ENCODE measurements at places on chromosomes 3 and 15. TPM values are rescaled to one million over a fixed set of nuclear protein-coding genes. Genes with fewer than 3 reads are reported as not detected.

LMOD3 gene
- not detected for total RNA-seq

CNTN4 gene
- not detected for total RNA-seq

TIMP4 gene
- total RNA-seq = not detected

ROPN1 gene
- not detected for total RNA-seq

RTP3 gene
- not detected for total RNA-seq

ELL3 gene
- 1.1 TPM for total RNA-seq

GOLGA6D gene
- total RNA-seq = not detected
